ENCODE measurements at places on chromosomes 5 and 9. TPM values are rescaled to one million over a fixed set of nuclear protein-coding genes. Genes with fewer than 3 reads are reported as not detected.

The FOXD4L4 gene
- total RNA-seq, result not detected

The PRDM9 gene
- total RNA-seq, result not detected

The MAMDC2 gene
- total RNA-seq, result 0.08 TPM

DNA sequence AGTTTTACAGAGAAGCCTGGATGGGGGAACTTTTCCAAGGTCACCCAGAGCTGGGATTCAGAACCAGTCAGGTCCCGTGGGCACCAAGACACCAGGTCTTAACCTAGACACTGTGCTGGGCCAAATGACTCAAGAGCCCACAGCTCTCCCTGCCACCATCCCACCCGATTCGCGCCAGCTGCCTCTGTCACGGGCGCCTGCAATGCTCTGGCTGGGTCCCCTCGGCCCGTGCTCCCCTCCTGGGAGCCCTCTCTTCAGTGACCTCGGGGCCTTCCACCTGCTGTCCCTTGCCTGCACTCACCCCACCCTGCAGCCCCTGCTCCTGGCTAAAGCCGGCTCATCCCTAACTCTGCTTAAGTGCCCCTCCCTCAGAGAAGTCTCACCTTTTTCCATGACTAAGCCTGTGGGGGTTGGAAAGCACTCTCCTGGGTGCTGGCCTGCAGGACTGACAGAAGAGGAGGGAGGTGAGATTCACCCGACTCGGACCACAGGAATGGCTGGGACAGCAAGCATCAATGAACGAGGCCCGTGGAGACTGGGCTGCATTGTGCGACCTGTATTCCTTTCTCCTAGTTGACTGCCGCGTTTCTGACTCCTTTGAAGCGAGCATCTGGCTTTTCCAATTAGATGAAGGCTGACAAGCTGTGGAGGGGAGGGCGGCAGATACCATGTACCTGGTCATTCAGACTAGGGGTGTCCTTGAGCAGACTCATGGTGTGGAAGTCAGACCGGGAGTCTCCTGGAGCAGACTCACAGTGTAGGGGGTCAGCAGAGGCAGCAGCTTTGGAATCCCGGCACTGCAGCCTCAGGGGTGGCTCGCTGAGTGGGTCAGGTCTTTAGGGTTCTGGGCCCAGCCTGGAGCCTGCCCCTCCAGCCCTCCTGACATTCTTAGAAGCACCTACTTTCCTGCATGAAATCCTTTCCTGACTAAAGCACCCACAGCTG lies 5.8 kb upstream of the IL4 start:
- DNase-seq, result no peak

The PPWD1 gene
- 88.0 TPM for total RNA-seq

The KIF4B gene
- total RNA-seq, result not detected

The PCSK1 gene
- not detected for total RNA-seq

GRCh38 chr9:80417211-80417773 lies 845.5 kb downstream of the TLE4 start:
- no peak for DNase-seq

- DNase-seq, result no peak
Observed at GRCh38 chr5:97062046-97062445, 80.4 kb downstream of the LIX1 start.

- DNase-seq, result no peak
Observed at GRCh38 chr9:92507496-92507895, 25.2 kb upstream of the ASPN start.
